ENCODE measurements at places on chromosomes 6 and 20. TPM values are rescaled to one million over a fixed set of nuclear protein-coding genes. Genes with fewer than 3 reads are reported as not detected.

The DACT2 gene
- total RNA-seq = 5.3 TPM

The FOXO3 gene
- total RNA-seq = 75.0 TPM

The CRISP3 gene
- total RNA-seq = not detected

The ADGRF4 gene
- 0.94 TPM for total RNA-seq

The WFDC10B gene
- total RNA-seq = not detected

The FOXP4 gene
- 7.8 TPM for total RNA-seq

The FRK gene
- total RNA-seq = 1.4 TPM

The BTNL2 gene
- not detected for total RNA-seq

The C6orf58 gene
- 0.15 TPM for total RNA-seq

The FAM83C gene
- total RNA-seq = not detected

The BPIFA1 gene
- total RNA-seq = not detected

The OVOL2 gene
- total RNA-seq = not detected

The RBL1 gene
- total RNA-seq = 1.5 TPM

The RSPH4A gene
- total RNA-seq = not detected

The NPEPL1 gene
- total RNA-seq = 25.0 TPM

The CFB gene
- total RNA-seq = 56.5 TPM

The PCSK2 gene
- not detected for total RNA-seq

The DEFB126 gene
- total RNA-seq = not detected

The TRIM10 gene
- not detected for total RNA-seq

The WFDC2 gene
- not detected for total RNA-seq

The PM20D2 gene
- total RNA-seq = 1.6 TPM

The PTK7 gene
- total RNA-seq = 110 TPM

The ZBTB12 gene
- 2.1 TPM for total RNA-seq

The BEND6 gene
- 11.2 TPM for total RNA-seq

The SGK2 gene
- 0.69 TPM for total RNA-seq

The DLL1 gene
- 1.7 TPM for total RNA-seq

The C20orf204 gene
- 0.34 TPM for total RNA-seq

The PLA2G7 gene
- total RNA-seq = not detected

The NKAIN2 gene
- total RNA-seq = not detected

The SLC35F1 gene
- total RNA-seq = not detected

The GRM1 gene
- not detected for total RNA-seq

The PRDM13 gene
- total RNA-seq = not detected

The CCR6 gene
- total RNA-seq = not detected

The TMC2 gene
- not detected for total RNA-seq

The SLC35D3 gene
- total RNA-seq = not detected

The DEFB124 gene
- total RNA-seq = not detected

The NRSN1 gene
- not detected for total RNA-seq

The OPRL1 gene
- 0.34 TPM for total RNA-seq

The PGC gene
- total RNA-seq = not detected

The PCK1 gene
- total RNA-seq = 0.15 TPM

The UNC93A gene
- total RNA-seq = not detected

The SLC17A1 gene
- total RNA-seq = not detected
